ENCODE measurements at places on chromosomes 11 and 22. TPM values are rescaled to one million over a fixed set of nuclear protein-coding genes. Genes with fewer than 3 reads are reported as not detected.

OR8D1 gene
- not detected for total RNA-seq

SNAP29 gene
- 24.5 TPM for total RNA-seq

RPS25 gene
- total RNA-seq = 1,083 TPM

GRCh38 chr11:20289732-20290131 lies 73.8 kb upstream of the HTATIP2 start:
- DNase-seq = no peak

DNA sequence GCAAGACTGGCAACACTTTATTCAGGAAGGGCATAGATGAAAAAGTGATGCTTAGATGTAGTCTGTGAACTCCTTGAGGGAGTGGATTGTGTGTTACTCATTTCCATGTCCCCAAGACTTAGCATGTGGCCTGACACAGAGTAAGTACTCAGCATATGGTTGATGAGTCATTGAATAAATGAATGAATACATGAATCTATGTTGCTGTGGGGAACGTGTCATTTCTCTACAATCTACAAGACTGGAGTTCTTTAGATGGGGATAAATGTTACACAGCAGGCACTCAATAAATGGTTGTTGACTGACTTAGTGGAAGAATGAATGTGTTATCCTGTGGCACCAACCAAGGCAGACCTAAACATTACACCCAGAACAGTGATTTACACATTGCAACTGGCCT lies 17.9 kb downstream of the BPIFC start:
- no peak for DNase-seq

DNA sequence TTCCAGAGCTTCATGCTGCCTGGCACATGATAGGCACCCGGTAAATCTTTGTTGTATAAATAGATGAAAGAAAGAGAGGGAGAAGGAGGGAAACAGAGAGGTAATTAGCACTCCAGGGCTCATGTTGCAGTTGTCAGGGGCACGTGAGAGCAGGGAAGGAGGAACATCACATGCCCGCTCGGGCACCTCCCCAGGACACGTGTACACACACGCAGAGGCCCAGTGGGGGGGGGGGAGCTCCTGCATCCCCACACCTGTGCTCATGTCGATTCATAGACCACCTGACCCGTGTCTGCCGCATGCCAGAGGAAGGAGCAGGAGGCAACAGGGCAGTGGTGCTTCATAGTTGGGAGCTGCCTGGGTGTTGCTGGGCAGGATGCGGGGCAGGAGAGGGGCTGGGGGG lies 37.1 kb upstream of the NNMT start:
- DNase-seq = no peak

DNA sequence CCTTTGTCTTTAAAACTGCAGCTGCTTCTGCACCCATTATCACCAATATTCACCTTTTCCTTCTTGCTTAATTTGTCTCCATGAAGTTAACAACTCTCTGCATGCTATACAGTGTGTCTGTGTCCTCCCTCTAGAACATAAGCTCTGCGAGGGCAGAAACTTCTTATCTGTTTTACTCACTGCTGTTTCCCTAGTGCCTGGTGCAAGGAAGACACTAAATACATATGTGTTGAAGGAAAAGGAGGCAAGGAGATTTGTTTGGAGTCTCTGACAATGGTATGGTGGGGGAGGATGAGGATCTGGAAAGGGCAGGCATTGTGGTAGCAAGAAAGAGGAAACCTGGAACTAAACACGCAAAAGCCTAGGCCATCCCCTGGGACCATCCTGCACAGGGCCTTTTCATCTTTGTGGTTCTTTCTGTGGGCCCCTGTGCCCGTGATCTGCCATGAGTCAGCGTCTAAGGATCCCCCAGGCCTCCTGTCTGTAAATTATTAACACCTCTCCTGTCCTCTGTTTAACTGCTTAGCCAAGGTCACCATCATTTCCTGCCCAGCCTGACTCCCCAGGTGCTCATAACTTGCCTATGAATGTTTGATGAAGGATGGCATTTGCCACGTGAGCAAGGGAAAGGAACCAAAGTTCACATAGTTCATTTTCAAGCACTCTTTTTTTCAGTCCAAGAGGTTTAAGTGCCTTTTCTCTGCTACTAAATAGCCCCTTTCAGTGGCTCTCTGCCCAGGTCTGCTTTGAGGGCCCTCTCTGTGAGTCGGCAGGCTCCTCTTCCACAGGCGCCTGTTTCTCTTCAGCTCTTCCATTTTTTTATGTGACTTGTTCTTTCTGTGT lies 131.1 kb downstream of the RASSF10 start:
- DNase-seq = no peak

DNA sequence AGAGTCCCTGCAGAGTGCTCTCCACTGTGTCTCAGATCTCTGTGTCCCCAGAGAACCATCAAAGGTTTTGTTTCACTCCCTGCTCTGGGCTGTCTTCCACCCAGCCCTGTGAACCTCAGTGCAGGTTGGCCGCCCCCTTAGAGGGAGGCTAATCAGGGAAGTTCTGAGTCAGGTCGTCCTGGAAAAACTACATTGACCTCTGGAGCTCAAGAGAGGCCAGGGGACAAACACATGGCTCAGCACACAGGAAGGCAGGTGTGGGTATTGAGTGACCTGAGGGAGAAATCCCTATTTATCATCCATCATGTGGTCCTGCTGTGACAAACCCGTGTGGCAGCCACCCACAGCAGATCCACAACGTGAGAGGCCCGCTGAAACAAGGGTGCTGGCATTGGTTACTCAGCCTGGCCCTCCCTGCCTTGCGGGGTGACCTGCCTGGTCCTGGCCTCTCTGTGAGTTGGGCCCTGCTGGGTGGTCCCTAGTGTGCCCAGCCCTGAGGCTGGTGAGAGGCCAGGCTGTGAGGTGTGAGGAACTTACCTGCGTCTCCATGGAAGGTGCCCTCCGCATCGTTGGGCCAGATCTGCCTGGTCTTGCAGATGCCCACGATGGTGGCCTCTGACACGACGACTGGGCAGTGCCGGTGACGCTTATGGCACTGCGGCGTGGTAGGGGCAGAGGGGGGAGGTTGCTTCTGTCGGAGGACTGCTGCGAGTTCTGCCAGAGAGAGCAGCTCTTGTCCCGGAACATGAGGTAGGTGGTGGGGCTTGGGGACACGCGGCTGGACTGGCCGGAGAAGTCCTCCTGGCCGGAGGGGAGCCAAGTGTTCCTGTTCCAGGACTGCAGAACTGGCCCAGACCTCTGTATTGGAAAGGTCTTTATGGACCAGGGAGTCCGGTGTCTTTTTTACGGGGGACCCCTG lies 669 bp upstream of the BCR start:
- no peak for DNase-seq

DNA sequence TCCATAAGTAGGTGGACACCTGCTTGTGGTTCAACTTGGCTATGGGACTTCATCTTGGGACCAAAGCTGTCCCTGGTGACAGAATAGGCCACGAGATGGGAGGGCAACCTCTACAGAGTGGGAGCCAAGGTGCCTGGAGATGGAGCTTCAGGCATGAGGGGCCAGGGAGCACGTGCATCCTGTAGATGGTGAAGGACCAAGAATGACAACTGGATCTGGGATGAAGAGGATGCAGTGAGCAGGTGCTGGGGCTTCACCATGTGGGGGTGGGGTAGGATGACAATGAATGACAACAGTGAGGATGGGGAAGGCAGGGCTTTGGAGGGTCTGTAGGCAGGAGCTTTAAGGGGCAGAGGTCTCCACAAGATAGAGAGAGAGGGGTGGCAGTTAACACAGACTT lies 372.0 kb upstream of the B3GAT1 start:
- DNase-seq = no peak

LAYN gene
- total RNA-seq = 3.6 TPM

DNA sequence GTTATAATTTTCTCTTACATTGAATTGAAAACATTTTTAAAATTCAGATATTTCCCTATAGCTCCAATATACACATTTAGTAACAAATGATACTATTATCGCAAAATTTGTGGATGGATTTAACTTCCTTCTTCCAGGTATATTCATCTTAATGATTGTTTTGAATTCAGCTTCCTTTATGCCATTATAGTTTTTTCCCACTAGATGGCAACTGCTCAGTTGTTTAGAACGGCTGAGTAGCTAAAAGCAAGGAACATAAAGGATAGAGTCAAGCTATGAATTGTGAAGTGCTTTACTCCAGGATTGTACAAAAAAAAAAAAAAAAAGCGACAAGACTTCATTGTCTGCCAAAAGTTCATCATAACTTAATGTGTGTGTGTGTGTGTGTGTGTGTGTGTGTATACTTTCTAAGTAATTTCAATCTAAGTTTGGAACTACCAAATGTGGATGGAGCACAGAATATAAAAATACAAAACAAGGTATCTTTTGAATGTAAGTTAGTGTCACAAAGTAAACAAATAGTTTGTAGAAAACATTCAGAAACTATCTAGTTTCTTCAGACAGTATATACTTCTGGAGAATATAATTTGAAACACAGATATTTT lies 846.4 kb downstream of the DLG2 start:
- DNase-seq = peak; percentile 5

DNA sequence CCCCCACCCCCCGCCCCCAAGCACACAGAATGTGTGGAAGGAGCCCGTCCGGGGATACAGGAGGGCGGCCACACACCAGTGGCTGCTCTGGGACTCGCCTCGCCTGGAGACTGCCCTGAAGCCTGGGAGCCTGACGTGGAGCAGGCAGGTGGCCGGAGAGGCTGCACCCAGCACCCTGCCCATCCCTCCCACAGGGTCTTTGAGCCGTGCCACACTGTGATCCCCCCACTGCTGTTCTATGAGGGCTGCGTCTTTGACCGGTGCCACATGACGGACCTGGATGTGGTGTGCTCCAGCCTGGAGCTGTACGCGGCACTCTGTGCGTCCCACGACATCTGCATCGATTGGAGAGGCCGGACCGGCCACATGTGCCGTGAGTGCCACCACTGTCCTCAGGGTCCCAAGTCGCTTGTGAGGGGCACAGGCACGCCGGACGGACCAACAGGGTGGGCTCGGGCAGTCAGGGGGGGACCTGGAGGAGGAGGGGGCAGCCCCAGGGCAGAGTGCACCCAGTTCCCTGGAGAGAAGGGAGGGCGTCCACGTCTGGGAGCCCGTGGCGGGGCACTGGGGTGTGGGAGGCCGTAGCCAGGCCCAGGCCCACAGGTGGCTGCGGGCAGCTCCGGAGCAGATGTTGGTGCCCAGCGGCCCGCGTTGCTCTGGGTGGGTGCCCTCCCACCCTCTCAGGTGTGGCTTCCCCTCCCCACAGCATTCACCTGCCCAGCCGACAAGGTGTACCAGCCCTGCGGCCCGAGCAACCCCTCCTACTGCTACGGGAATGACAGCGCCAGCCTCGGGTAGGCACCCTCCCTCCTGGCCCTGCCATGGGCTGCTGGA lies 27.0 kb upstream of the MUC5B start:
- no peak for DNase-seq

DNA sequence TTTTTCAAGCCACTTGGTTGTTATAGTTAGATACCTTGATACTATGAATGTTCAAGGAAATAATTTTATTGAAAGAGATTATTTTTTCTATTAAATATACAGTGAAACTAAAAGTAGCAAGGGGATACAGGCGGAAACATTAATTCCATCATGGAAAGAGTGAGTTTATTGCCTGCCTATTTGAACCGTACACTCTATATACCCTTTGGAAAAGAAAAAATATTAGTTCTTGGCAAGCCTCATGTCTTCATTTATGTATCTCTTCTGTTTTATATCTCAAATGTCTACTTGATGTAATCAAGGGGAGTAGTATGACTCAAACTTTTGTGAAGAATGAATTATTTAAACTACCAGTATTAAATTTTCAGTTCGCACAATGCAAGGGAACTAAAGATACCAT lies 54.0 kb downstream of the GAS2 start:
- DNase-seq = no peak

DNA sequence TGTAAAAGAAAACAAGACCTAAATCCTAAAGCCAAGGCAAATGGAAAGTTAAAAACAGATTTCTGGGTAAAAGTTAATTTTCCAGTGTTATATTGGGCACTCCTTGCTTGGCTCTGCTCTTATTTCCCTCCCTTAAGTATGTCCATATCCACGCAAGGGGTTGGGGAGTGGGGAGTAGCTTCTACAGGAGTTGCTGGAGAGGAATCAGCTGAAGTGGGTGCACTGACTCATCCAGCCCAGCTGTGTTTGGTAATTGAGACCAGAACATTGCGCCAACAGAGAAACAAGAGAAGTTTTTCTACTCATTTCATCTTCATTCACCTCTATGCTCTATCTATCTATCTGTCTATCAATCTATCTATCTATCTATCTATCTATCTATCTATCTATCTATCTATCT lies 298.4 kb upstream of the PDGFD start:
- DNase-seq = no peak

DNA sequence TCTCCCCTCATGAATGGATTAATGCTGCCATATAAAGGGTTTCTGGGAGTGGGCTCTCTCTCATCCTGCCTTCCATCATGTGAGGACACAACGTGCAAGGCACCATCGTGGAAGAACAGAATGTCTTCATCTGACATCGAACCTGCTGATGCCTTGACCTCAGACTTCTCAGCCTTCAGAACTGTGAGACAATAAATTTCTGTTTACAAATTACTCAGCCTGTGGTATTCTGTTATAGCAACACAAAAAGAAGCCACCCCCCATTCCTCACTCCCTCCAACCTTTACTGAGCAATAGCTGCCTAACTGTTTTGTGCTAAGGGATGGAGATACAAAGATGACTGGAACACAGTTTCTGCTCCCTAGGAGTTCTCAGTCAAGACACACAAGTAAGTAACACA lies 106.1 kb upstream of the PLET1 start:
- no peak for DNase-seq

GRCh38 chr11:74819400-74819799 lies 70.8 kb downstream of the RNF169 start:
- no peak for DNase-seq

GRCh38 chr11:124470561-124471227 lies 25.2 kb upstream of the OR8B8 start:
- DNase-seq = no peak

CTSF gene
- 28.7 TPM for total RNA-seq

- DNase-seq = no peak
These were observed 41.3 kb downstream of the TRIM29 start for GRCh38 chr11:120096369-120097191.

- no peak for DNase-seq
These were observed 753.1 kb downstream of the TBC1D22A start for GRCh38 chr22:47515384-47516125.

Measured in Panc1 (cell line).